CD4-positive, alpha-beta T cell treated with Interleukin-10 for 1 hour (primary cell): ENCODE measurements at places on chromosomes 2 and 18.

DNA sequence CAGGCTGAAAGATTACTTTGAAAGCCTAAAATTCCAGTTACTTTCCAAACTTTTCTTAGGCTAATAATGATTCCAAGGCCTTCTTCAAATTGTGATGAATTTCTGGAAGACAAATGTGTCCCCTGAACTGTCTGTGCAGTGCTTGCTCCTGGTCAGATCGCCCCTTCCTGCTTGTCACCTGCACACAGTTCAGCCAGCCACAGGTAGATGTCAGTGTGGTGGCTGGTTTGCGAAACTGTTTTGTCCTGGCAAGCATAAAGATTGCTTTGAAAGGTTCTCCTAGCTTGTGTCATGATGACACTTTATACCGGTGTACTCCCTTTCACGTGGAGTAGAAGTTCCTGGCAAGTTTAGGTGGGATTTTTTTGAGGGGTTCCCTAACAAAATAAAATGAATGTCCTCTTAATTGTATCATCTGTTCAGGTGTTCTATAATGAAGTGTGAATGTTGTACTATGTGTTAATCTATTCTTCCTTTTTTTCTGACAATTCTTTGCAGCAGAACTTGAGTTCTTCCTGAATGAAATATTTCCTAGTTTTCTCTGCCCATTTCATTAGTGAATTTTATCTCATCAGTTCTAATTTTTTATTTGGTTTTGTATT lies 298.8 kb downstream of the ZNF407 start:
- DNase-seq = peak; percentile 56

DNA sequence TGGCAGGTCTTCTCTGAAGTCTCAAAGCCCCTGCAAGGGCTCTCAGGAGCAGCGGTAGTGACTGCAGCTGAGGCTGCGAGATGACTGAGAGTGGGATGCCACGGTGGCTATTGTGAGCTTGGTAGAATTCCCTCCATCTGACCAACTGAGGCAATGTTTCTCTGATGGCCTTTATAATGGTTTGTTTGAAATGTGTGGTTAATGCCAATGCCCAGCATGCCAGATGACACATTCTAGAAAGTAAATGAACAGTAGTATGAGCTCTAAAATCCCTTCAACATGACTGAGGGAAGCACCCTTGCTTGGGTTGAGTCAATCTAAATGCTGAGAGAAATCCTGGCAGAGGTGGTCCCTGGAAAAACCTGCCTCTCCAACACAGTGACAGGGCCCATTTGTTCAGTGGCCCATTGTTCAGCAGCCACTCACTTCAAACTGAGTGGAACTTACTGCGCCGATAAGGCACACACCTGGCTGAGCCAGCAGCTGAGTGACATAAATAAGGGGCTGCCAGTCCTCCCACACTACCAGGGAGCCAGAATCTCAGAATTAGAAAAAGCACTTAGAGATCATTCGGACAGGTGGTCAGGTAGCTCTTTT lies 31.7 kb downstream of the SULT1C2 start:
- DNase-seq = no peak

- no peak for DNase-seq
Measured at GRCh38 chr2:135175177-135175576, 123.1 kb downstream of the RAB3GAP1 start.

DNA sequence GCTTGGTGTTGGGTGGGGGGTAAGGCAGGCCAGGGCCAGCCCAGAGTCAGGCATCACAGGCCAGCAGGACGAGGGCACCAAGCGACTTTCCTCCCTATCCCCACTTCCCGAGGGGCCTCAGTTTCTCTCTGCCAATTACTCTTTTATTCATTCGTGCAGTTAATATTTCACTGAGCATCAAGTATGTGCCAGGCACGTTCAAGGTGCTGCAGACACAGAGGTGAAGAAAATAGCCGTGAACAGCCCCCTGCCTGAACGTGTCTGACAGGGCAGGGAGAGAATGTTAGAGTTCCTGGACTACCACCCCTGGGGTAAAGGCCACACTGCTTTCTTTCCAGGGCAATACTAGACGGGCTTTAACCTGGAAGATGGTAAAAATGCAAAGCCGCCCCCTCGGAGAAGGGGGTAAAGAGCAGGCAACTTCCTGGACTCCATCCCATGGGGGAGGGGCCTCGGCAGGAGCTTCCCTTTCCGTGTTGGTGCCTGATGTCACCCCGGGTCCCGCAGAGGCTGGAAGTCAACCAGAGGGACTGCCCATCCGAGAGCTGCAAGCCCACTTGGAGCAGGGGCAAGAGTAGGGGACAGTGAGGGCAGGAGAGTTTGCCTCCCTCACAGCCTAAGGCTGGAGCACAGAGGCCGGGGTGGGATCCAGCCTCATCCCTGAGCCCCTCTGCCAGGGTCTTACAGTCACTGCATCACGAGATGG lies 47.1 kb downstream of the CENPO start:
- no peak for DNase-seq

- DNase-seq = no peak
Measured at GRCh38 chr2:16202266-16203020, 262.1 kb downstream of the MYCN start.

DNA sequence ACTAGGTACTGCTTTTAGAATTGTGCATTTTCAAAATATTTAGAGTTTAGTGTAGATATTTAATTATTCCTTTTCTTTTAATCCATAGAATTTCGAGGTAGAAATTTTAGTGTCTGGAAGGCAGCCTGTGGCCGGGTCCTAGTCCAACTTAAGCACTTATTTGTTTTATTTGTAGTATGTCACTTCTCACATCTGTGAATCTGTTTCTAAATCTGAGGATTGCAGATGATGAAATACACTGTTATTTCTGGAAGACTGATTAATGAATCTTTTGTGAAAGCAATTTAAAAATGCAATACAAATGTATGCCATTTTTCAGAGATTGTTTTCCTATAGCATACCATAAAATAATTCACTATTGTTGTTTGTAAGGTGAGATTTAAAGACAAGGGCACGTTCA lies 483.9 kb upstream of the TRIB2 start:
- no peak for DNase-seq
